ENCODE measurements at places on chromosomes 4 and X.

DNA sequence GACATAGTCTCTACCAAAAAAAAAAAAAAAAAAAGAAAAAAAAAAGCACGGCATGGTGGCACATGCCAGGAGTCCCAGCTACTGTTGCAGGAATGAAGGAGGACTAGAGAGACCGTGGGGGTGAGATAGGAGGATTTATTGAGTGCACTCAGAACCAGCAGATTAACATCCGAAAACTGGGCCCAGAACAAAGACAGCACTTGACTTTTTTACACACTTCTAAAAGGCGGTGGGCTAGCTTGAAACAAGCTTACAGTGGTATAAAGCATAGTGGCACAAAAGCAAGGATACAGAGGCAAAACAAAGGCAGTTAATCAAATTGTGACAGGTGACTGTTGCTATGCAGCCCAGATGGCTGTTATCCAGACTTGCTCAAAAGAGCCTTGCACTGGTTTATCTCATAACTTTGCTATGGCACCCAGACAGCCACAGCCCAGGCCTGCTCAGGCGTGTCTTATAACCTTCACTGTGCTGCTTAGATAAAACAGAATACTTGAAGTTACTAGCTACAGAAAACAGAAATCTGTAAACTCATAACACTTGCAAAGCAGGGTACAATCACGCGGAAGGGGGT lies 9.9 kb upstream of the PI4K2B start:
- peak; percentile 9 for DNase-seq

DNA sequence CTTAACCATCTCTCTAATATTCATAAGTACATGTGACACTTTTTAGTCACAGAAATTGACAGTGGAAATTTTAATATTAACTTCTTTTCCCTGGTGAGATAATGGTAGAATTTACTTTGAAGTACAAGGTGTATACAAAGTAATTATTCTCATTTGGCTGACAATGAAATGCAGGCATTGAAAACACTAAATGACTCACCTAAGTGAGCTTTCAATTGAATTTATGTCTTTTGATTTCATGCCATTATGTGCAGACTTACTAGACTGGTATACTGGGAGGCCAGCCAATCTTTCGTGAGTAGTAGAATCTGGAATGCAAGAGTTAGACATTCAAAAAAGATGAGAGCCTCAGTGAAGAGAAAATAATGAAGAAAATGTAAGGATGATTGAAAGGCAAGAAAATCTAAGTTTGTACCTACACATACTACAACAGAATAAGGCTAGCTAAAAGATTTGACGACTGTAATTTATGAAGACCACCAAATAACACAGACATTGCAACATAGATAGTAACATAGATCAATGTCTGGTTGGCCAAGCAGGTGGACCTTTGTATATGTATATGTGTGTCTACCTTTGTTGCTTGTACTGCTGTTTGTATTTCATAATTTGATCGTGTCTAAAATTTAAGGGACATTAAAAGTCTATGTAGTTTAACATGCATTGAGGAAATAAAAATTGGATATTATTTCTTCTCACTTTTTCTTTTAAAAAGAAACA lies 459.7 kb downstream of the IL15 start:
- no peak for DNase-seq

DNA sequence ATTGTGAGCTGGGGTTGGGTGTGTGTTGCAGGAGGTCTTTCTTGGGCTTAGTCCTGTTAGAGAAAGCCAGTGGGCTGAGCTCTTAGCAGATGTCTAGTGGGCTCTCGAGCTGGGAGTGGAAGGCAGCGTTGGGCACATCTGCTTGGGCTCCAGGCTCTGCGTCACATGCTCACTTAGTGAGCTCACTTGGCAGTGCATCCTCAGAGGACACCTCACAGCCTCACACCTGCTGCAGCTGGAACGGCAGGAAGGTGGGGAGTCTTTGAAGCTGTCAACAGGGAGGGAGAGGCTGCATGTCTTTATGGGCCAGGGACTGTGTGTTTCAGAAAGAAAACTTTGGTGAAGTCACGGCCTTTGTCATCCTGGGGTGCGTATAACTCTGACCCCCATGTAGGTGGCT lies 82.2 kb downstream of the PSAPL1 start:
- DNase-seq = no peak

DNA sequence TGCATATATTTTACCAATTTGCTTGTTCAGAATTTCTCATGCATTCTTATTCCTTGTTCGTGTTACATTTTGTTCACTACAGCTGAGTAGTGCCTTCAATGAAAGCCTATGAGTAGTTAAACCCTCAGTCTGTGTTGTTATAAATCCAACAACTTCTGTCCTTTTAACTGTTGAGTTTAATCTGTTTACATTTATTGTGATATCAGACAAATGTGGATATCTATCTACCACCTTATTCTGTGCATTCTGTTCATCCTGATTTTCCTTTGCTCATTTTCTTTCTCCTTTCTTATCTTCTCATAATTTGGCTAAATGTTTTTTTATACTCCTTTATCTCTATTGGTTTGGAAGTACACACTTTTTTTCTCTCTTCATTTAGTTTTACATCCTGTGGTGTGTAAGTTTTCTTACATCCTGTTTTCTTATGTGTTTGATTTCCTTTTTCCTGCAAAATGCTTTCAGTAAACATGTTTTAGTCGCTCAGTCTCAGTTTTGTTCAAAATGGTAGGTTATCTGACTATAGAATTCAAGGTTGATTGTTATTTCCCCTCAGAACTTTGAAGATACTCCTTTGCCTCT lies 54.2 kb downstream of the CASP6 start:
- no peak for DNase-seq

DNA sequence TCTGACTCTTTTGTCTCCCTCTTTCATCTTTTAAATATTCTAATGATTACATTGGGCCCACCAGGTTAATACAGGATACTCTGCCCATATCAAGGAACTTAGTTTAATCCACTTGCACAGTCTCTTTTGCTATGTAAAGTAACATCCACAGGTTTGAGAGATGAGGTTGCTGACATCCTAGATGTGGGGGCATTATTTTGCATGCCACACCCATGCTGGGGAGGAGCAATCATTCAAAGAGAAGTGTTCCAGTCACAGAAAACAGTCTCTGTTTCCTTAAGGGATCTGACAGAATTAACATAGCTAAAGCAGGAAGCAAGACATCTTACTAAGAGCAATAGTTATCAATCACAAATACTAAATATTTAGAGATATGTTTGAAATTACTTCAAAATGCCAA lies 11.5 kb upstream of the TRAM1L1 start:
- no peak for DNase-seq

- DNase-seq = no peak
These were observed 86.0 kb downstream of the PCYT1B start for GRCh38 chrX:24561121-24561520.

- DNase-seq = no peak
These were observed 2.9 kb upstream of the MND1 start for GRCh38 chr4:153341575-153342090.

Data from NCI-H187 (cell line).